ENCODE measurements at places on chromosomes 2 and 18.

- DNase-seq, result no peak
Measured at GRCh38 chr2:163759013-163759412, 23.2 kb upstream of the FIGN start.

DNA sequence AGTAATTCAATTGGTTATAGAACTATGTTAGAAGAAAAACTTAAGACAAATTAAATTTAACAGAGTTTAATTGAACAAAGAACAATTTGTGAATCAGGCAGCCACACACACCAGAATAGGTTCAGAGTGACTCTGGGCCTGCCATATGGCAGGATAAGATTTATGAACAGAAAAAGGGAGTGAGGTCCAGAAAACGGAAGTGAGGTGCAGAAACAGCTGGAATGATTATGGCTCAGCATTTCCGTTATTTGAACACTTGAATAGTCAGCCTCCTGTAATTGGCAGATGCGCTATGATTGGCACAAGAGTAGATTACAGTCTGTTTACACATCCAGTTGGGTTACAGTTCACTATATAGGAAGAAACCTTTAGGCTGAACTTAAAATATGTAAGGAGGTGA is 99.0 kb downstream of the MBD2 start:
- no peak for DNase-seq

- DNase-seq, result no peak
Measured at GRCh38 chr2:165414187-165414586, 55.3 kb upstream of the CSRNP3 start.

DNA sequence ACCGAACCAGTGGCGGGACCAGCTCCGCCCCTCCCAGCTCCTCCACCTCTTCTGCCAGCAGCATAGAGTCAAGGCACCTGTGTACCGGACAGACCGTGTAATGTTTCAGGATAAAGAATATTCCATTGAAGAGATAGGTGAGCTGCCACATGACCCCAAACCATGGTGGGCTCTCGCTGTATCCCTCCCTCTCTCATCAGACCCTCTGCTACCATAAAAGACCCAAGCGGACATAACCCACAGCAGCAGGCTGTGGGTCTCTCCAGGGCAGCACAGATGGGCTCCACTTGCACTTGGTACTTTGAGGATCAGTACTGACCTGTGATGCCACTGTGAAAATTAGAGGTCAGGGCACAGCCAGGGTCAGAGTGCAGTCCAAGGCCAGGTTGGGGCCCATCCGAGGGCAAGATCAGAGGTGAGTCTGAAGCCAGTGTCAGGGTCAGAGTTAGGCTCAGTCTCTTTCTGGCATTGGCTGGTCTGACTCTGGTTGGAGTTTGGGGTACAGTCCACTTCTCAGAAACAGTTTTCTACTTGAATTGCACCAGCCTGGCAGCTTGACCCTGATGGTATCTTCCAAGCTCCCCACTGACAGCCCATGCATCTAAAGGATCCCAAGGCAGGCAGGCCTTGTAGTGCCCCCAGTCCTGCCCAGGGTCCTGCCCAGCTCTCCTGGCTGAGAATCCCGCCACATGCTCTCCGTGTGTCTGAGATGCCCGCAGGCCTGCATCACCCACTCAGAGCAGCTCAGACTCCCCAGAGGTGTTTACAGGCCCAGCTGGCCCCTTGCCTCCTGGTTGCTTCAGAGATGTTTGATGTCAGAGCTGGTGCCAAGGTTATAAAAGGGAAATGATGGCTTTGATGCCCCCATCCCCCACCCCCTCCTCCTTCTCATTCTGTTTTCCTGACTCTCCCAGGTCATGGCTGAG is 212.1 kb downstream of the DYSF start:
- DNase-seq, result no peak

DNA sequence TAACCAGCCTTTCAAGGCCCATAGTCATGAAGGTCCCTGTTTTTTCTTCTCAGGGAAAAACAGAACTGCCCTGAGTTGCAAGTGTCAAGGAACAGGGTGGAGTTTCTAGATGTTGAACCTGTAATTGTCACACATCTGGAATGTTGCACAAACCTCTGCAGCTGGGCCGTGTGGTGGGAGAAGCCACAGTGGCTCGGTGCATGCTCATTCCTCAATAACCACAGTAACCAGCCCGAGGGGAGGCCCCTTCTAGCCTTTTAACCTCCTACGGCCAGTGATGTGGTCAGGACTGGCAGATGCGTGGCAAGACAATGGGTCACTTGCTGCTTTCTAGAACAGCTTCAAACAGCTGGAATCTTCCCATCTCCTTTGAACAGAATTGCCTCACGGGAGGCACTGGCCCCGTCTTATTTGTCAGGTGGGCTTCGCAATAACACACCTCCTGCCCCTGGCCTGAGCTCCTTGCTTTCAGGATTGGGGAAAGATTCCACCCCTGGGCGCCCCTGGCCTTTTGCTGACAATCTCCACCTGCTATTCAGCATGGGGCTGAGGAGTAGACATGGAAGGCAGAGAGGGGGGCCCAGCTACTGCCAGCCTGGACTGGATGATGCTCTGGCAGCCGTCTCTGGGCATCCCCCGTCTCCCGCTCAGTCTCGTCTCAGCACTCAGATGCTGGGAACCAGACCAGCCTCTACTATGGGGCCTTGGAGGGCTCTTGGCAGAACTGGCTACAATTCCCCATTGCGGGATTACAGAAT is 102.9 kb downstream of the KLHL29 start:
- no peak for DNase-seq

DNA sequence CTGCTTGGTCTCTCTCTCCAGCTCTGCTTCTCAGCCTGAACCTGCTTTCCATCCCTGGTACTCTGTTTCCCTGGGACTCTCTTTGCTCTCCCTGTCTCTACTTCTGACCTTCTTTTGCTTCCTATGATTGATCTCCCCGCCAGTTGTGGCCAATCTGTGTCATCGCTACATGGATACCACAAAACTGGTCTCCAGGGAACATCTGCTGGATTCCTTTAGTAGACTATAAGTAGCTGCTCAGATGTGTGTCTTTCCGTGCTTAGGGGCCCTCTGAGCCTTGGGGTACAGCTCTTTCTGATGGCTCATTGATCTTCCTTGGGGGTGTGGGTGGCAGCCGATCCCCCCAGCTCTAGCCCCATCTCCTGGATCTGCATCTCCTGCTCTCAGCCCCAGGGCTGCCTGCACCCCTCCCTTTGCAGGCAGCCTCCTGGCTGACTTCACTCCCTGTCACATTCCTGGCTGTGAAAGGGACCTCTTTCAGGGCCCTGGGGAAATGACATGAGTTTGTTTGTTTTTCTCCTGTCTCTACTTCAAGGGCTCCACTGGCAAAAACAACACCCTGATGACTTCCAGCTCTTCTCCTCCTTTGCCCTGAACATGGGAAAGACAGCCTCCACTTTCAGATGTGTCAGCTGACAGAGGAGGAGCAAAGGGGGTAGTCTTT is 333.7 kb downstream of the CYP26B1 start:
- no peak for DNase-seq

GRCh38 chr2:170341684-170342623 is 164.0 kb downstream of the MYO3B start:
- DNase-seq, result no peak

- no peak for DNase-seq
Measured at GRCh38 chr2:220670511-220670910, 901.6 kb downstream of the EPHA4 start.

GRCh38 chr2:10863837-10864236 is 47.9 kb upstream of the KCNF1 start:
- DNase-seq, result no peak

- no peak for DNase-seq
Measured at GRCh38 chr2:211833582-211834279, 704.9 kb downstream of the ERBB4 start.

- DNase-seq, result no peak
Measured at GRCh38 chr2:139790807-139791752, 1010.9 kb upstream of the NXPH2 start.

GRCh38 chr2:129646107-129646506 is 333.4 kb upstream of the RAB6C start:
- DNase-seq, result no peak

- DNase-seq, result no peak
Measured at GRCh38 chr2:237601453-237602116, 11.1 kb upstream of the RAB17 start.

DNA sequence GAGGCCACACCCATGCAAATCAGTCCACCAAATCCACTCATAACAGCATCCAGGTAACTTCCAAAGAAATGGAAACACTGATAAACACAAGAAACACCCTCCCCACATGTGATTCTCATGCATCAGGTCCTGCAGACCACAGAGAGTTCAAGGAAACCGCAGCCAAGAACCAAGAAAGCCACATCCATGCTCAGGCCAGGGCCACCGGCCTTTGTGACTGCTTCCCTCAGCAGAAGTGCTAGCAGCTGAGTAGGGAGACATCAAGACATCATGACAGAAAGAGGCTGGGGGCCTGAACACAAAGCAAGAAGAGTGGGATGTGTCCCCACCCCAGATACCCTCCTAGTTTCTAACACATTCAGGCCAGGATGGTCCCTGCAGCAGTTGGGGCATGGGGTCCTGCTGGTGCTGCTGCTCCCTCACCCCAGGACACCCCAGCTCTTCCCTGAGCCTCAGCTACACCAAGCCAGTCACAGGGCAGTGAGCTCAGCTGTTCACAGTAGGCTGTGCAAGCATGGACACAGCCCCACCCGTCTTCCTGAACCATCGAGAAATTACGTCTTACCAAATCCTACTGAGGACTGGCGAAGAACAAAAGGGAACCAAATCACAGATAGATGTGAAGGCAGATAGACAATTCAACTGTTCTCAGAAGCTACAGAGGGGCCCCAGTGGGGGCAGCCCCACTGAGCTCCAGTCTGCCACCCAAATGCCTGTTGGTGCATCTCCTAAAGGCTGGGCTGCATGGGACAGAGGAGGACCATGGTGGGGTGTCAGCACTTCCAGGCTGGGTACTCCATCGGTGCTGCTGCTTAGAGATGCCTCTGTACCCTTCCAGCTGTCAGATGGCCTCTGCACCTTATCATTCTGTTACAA is 60.9 kb downstream of the HDAC4 start:
- DNase-seq, result no peak

DNA sequence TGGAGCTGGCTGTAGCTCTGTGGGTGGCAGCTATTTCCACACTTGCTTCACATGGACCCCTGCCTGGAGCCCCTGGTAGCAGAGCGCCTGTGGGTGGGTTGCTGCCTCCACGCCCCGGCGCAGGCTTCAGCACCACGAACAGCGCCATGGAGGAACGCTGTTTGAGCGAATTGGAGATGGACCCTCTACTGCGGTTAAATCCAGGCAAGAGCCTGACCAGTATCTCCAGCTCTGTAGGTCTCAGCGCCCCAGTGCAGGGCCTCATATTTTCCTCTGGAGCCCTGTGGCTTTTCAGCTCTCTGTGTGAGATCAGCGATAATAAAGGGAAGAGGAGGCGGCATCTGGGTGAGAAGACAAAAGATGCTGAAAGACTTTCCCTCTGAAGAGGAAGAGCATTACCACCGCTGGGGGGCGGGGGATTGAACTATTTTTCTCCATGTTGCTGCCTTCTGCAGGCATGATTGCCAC is 12.0 kb downstream of the ONECUT2 start:
- DNase-seq, result no peak

GRCh38 chr2:226837334-226837733 is 1.5 kb downstream of the RHBDD1 start:
- no peak for DNase-seq

GRCh38 chr2:230423851-230424458 is 8.0 kb downstream of the SP100 start:
- no peak for DNase-seq

- DNase-seq, result no peak
Measured at GRCh38 chr18:13446024-13446423, 227.5 kb downstream of the LDLRAD4 start.

- DNase-seq, result no peak
Measured at GRCh38 chr2:100196786-100197494, 54.5 kb upstream of the AFF3 start.

DNA sequence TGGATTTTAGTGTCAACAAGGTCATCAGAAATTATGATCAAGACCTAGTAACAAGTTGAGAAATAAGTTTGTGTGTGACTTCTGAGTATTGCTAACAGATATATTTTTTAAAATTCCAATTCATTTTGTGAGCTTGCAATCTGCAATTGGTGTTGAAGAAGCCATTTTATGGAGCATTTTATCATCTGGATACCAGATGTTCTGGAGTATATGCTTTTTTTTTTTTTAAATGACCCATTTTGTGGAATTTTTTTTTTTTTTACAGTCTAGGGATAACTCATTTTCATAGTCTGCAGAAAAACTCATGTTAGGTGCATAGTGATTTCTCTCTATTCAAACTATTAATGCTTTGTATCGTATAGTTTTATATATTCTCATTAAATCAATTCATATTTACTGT is 12.6 kb downstream of the QPCT start:
- DNase-seq, result no peak

GRCh38 chr2:206442833-206443734 is at the start of gene ADAM23:
Gene ADAM23, plus strand, starts transcription at chr2:206443532. Its CDS starts 335 bp downstream, at chr2:206443867.
- peak; percentile 34 for DNase-seq

DNA sequence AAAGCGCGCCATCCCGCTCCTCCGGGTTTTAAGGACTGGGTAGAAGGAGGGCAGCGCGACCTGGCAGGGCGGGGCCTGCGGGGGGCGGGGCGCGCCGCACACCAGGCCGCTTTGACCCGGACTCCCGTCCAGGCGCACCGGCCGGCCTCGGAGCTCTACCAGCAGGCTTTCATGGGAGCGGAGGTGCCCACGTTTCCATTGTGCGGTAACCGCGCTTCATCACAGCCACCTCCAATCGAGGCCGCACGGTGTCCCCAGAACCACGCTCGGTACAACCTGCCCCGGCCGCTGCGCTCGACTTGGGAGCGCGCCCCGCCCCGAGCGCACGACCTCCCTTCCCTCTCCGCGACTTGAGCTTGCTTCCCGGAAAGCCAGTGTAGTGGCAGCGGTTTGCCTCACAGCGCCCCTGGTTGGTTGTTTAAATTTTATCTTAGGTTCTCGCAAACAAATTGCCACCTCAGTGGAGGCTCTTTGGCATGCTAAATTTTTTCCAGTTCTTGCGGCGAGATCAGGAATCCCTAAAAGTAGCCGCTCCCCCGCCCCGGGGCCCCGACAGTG is 280 bp upstream of the CYP1B1 start:
- DNase-seq, result no peak

DNA sequence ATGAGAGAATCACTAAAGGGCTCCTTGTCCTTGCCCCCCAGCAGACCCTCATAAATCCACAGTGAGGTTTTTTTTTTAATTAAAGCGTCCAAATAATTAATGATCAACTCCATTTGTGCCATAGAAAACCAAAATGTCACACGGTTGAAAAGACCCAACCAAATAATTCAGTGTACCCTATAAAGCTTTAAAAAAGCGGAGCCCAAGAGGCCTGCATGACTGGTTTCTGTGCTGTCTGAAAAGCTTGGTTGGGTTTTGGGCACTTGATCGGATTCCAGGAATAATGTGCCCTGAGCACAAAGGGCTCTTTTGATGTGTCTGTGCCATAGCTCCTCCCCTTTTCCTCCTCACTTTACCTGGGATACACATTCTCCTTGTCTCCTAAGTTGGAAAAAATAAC is 523.2 kb downstream of the TNS1 start:
- DNase-seq, result no peak

DNA sequence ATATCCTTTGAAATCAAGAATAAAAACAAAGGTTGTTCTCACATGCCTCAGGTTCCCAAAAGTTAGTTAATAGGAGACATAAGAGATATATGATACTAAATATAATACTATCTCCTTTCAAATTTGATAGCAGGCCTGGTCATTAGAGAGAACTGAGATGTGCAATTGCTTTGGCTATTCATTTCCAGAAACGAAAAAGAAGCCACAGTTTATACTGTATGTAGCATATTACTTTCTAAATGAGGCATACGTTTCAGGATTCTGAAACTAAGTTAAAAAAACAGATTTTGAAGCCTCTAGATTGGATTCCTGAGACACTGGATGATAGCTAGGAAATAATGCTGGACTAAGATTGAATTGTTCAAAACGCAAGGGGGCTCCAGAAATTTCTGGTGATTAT is 7.1 kb downstream of the PPP1R1C start:
- DNase-seq, result no peak

- DNase-seq, result no peak
Measured at GRCh38 chr2:236887953-236888793, 197.5 kb upstream of the COPS8 start.

Measured in effector memory CD4-positive, alpha-beta T cell (primary cell).